ENCODE measurements at places on chromosomes 16 and 17. TPM values are rescaled to one million over a fixed set of nuclear protein-coding genes. Genes with fewer than 3 reads are reported as not detected.

GRCh38 chr17:77106874-77107358 is 33.9 kb upstream of the SEC14L1 start:
- H3K4me1 ChIP-seq = peaks cover 43% of the 10 kb centered on the region
- H3K36me3 ChIP-seq = no peaks in the 10 kb centered on the region
- H3K4me3 ChIP-seq = no peak overlapping the region
- H3K27ac ChIP-seq = no peak overlapping the region

DNA sequence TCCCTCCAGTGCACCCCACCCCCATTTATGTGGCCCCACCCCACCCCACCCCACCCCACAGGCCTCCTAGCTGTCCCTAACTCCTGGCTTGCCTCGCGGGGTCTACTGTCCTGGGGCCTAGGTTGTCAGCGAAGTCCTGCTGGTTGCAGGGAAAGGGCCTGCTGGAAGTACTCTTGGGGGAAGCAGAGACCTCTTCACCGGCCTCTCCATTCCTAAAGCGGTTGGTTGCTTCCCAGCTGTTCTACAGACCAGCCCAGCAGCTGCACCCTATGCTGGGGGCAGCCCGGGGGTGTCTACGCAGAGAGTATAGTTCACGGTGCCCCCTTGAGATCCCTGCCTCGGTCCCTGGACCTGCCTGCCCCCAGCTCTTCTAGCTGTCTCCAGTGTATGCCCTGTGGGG is 56.2 kb downstream of the BAIAP2 start:
- no peaks in the 10 kb centered on the region for H3K27me3 ChIP-seq
- no peak overlapping the region for H3K4me3 ChIP-seq
- DNase-seq = no peak

- no peaks in the 10 kb centered on the region for H3K27me3 ChIP-seq
- DNase-seq = no peak
- no peak overlapping the region for H3K4me3 ChIP-seq
- H3K36me3 ChIP-seq = peaks cover 3% of the 10 kb centered on the region
- peak overlapping the region; percentile 31 for H3K27ac ChIP-seq
Measured at GRCh38 chr16:25007284-25007984, 7.7 kb downstream of the ARHGAP17 start.

- no peak for DNase-seq
- no peaks in the 10 kb centered on the region for H3K36me3 ChIP-seq
- H3K27me3 ChIP-seq = no peaks in the 10 kb centered on the region
- no peak overlapping the region for H3K4me3 ChIP-seq
- peaks cover 66% of the 10 kb centered on the region for H3K4me1 ChIP-seq
- H3K27ac ChIP-seq = peak overlapping the region; percentile 63
Measured at GRCh38 chr17:17779015-17779611, 57.7 kb downstream of the SREBF1 start.

- no peaks in the 10 kb centered on the region for H3K36me3 ChIP-seq
- no peak for DNase-seq
- H3K4me1 ChIP-seq = no peaks in the 10 kb centered on the region
- H3K4me3 ChIP-seq = no peak overlapping the region
- H3K27me3 ChIP-seq = no peaks in the 10 kb centered on the region
- no peak overlapping the region for H3K27ac ChIP-seq
Measured at GRCh38 chr16:65574326-65574966, 452.6 kb upstream of the CDH11 start.

DNA sequence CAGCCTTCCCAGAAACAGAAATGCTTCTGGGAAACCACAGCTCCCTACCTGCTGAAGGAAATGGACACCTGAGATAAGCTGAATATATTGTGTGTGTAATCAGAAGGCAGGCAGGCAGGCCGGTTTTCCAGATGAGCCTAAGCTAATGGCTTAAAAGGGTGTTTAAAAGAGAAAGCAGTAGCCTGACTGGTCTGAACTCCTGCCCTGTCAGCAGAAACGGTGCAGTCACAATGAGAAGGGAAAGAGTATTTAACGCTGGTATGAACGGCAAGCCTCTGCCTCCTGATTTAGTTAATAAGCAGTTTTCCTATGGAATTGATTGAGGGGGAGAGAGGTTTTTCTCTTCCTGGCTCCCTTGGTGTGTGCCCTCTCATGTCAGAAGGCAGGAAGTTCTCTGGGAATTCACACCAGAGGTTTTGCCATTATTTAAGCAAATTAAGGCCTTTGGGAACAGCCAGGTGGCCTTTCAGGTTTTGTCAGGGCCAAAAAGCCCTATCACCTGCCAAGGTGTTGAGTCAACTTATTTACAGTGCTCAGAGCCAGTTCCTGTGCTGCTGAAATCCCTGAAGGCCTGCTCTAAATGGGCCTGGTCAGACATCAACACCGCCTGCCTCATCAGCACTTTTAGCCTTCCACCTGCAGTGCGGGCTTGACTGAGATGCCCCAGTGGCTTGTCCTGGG is 41.6 kb downstream of the CDH1 start:
- H3K27me3 ChIP-seq = no peaks in the 10 kb centered on the region
- no peak for DNase-seq
- no peaks in the 10 kb centered on the region for H3K36me3 ChIP-seq
- peak overlapping the region; percentile 36 for H3K27ac ChIP-seq

GRCh38 chr16:84138824-84139627 is 6.0 kb downstream of the HSDL1 start:
- no peaks in the 10 kb centered on the region for H3K27me3 ChIP-seq
- H3K27ac ChIP-seq = peak overlapping the region; percentile 75
- no peak overlapping the region for H3K4me3 ChIP-seq
- H3K36me3 ChIP-seq = no peaks in the 10 kb centered on the region
- H3K4me1 ChIP-seq = peaks cover 8% of the 10 kb centered on the region
- peak; percentile 60 for DNase-seq

DNA sequence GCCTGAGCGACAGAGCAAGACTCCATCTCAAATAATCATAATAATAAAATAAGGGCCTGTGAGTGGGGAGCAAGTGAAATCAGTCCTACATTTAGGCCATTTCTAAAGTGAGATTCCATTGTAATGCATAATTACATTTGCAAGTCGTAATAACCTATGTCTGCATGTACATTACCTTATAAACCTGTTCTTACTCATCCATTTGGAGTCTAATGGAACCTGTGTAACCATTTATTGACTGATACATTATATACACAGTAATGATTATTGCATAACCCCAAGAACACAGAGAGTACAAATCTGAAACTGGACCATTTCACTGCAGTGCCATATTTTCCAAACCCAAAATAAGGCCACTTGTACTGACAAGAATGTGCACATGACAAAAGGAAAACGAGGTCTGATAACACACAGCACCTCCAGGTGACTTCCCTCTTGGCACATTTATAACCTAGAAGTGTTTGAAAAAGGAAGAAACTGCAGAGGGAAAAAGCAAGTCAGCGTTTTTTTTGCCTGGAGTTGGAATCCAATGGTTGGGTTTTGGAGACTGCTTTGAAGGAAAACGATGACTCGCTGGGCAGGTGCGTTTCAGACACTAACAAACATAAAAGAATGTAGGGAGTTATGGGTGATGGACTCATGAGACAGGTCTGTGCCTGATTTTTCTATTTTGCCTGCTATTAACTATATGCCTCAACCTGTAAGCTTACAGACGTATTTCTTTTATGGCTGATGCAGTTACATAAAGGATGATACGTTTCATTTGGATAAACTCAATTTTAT is 63.6 kb upstream of the KIFC3 start:
- DNase-seq = no peak
- no peak overlapping the region for H3K27ac ChIP-seq
- H3K27me3 ChIP-seq = no peaks in the 10 kb centered on the region
- no peaks in the 10 kb centered on the region for H3K4me1 ChIP-seq
- no peaks in the 10 kb centered on the region for H3K36me3 ChIP-seq
- no peak overlapping the region for H3K4me3 ChIP-seq

GRCh38 chr17:40582328-40582901 is 17.1 kb upstream of the CCR7 start:
- H3K27me3 ChIP-seq = no peaks in the 10 kb centered on the region
- DNase-seq = peak; percentile 76
- H3K27ac ChIP-seq = peak overlapping the region; percentile 74
- H3K4me3 ChIP-seq = no peak overlapping the region
- peaks cover 22% of the 10 kb centered on the region for H3K4me1 ChIP-seq

DNA sequence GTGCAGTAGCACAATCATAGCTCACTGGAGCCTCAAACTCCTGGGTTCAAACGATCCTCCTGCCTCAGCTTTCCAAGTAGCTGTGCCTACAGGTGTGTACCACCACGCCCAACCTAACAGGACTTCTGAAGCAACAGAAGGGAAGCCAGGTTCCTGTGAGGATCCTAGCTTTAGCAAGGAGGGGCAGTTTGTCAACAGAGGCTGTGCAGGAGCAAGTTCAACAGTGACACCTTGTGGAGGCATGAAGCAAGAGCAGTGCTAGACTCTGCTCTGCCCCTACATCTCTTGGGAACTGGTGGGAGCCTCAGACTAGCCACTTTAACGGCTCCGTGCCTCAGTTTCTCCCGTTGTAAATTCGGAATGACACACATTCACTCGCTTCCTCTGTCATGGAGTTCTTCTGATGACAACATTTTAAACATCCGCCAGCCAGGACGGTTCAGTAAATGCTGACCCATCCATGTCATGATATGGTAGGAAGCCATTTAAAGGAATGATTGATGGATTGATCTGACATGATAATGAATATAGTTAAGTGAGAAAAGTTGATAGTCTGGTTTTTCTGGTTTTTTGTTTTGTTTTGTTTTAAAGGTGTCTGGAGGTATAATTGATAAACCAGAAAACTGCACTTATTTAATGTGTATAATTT is 218.7 kb downstream of the MRTFB start:
- H3K4me1 ChIP-seq = peaks cover 12% of the 10 kb centered on the region
- no peak for DNase-seq
- no peak overlapping the region for H3K27ac ChIP-seq
- H3K4me3 ChIP-seq = no peak overlapping the region
- H3K27me3 ChIP-seq = no peaks in the 10 kb centered on the region

- H3K4me3 ChIP-seq = no peak overlapping the region
- DNase-seq = no peak
- H3K4me1 ChIP-seq = no peaks in the 10 kb centered on the region
- H3K27ac ChIP-seq = no peak overlapping the region
Measured at GRCh38 chr16:12767897-12768296, 35.8 kb downstream of the CPPED1 start.

DNA sequence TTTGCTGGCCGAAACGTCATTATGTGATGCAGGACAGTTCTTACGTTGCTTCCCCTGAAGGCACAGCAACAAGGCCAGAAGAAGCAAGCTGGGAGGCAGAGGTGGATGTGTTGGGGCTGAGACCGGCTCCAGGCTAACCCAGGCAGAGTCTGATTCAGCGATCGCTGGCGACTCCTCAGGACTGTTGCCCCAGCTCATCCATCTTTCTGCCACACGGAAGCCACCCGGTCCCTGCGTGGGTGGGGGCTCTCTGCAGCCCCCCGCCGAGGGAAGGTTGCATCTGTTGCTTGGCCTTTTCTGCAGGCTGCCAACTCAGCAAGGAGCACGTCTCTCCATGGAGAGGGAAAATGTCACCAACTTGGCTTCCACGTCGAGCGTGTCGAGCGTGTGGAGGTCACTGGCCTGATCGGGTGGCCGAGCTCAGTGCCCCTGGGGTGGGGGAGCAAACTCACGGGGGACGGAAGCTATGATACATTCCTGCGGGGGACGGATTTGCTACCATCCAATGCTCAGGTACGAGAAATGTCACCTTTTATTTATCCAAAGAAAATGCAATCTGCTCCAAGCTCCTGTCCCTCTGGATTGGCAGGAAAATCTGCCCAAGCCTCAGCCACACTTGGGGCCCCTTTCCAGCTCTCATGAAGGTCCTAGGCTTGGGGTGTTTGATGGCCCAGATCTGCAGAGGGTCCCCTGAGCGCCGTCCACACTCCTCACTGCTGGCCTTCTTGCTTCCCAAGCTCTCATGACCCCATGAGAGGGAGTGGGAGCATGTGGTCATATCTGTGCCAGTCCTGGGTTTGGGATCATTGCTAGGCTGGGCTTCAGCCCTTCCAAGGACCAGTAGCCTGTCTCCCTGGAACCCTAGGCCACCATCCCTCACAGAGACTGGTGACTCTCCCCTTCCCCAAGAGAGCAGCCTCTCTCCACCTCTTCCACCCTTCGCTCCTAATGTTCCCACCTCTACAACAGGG is 69.4 kb downstream of the RPH3AL start:
- no peak overlapping the region for H3K27ac ChIP-seq
- DNase-seq = peak; percentile 32
- H3K4me3 ChIP-seq = no peak overlapping the region
- H3K4me1 ChIP-seq = peaks cover 19% of the 10 kb centered on the region

- no peak overlapping the region for H3K4me3 ChIP-seq
- no peak overlapping the region for H3K27ac ChIP-seq
- no peaks in the 10 kb centered on the region for H3K27me3 ChIP-seq
Measured at GRCh38 chr17:43151880-43152456, 19.0 kb upstream of the NBR1 start.

- H3K27me3 ChIP-seq = no peaks in the 10 kb centered on the region
- no peak overlapping the region for H3K27ac ChIP-seq
- DNase-seq = no peak
- H3K36me3 ChIP-seq = peaks cover 100% of the 10 kb centered on the region
- no peaks in the 10 kb centered on the region for H3K4me1 ChIP-seq
Measured at GRCh38 chr17:4173781-4174180, 30.8 kb downstream of the CYB5D2 start.

GRCh38 chr17:46949291-46950174 is 26.6 kb downstream of the GOSR2 start:
- H3K4me3 ChIP-seq = no peak overlapping the region
- H3K4me1 ChIP-seq = peaks cover 2% of the 10 kb centered on the region
- no peak overlapping the region for H3K27ac ChIP-seq
- H3K36me3 ChIP-seq = peaks cover 7% of the 10 kb centered on the region
- DNase-seq = no peak

DNA sequence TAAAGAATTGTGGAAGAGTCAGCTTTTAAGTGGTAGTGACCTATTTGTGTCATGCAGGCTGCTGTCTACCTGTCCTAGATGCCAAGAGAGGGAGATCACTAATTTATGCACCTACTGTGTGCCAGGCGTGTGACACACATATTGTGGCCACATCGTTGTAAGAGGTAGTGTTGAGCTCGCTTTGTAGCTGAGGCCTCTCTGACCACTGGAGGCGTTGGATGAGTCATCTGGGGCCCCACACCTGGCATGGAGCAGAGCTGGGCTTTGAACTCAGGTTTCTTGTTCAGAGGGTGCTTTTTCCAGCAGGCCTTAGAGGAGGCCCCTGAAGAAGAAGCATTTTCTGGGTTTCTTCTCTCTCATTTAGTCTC is 52.3 kb upstream of the LGALS9 start:
- no peak overlapping the region for H3K4me3 ChIP-seq
- H3K4me1 ChIP-seq = peaks cover 48% of the 10 kb centered on the region
- H3K27me3 ChIP-seq = no peaks in the 10 kb centered on the region
- peak overlapping the region; percentile 60 for H3K27ac ChIP-seq
- DNase-seq = no peak

GRCh38 chr17:39631403-39631802 is 4.7 kb downstream of the PPP1R1B start:
- H3K36me3 ChIP-seq = no peaks in the 10 kb centered on the region
- H3K4me3 ChIP-seq = peak overlapping the region; percentile 27
- peaks cover 20% of the 10 kb centered on the region for H3K27me3 ChIP-seq
- H3K4me1 ChIP-seq = peaks cover 21% of the 10 kb centered on the region
- H3K27ac ChIP-seq = peak overlapping the region; percentile 56

STH gene
- total RNA-seq = not detected

HAPSTR1 gene
- total RNA-seq = 53.1 TPM

SBK1 gene
- 2.4 TPM for total RNA-seq

TBC1D3E gene
- total RNA-seq = not detected

POLR3K gene
- 12.1 TPM for total RNA-seq

KCNJ18 gene
- not detected for total RNA-seq

GALK1 gene
- 34.0 TPM for total RNA-seq
